ENCODE measurements at places on chromosomes 7 and 10. TPM values are rescaled to one million over a fixed set of nuclear protein-coding genes. Genes with fewer than 3 reads are reported as not detected.

The PIK3AP1 gene
- 0.57 TPM for total RNA-seq

The PRF1 gene
- 0.26 TPM for total RNA-seq

The EPHA1 gene
- 64.5 TPM for total RNA-seq

The ANKRD7 gene
- not detected for total RNA-seq

The FXYD4 gene
- not detected for total RNA-seq

The HMX3 gene
- not detected for total RNA-seq

The PTPRZ1 gene
- 33.6 TPM for total RNA-seq

The SLC26A3 gene
- not detected for total RNA-seq

The CALML3 gene
- 196 TPM for total RNA-seq

The MARVELD1 gene
- 8.7 TPM for total RNA-seq

The CFAP70 gene
- total RNA-seq: 0.53 TPM

The UPK3B gene
- 34.3 TPM for total RNA-seq

The MOGAT3 gene
- total RNA-seq: not detected

The NEBL gene
- total RNA-seq: 33.9 TPM

GRCh38 chr10:21975378-21975990 lies 28.0 kb downstream of the DNAJC1 start:
- DNase-seq: no peak
- no peak overlapping the region for H3K4me3 ChIP-seq
- no peak overlapping the region for H3K27ac ChIP-seq

- H3K27ac ChIP-seq: no peak overlapping the region
- DNase-seq: no peak
- H3K27me3 ChIP-seq: no peaks in the 10 kb centered on the region
- no peaks in the 10 kb centered on the region for H3K36me3 ChIP-seq
Measured at GRCh38 chr10:124959564-124959963, 17.6 kb downstream of the ZRANB1 start.

- DNase-seq: no peak
- no peaks in the 10 kb centered on the region for H3K4me1 ChIP-seq
- H3K36me3 ChIP-seq: no peaks in the 10 kb centered on the region
- H3K27me3 ChIP-seq: no peaks in the 10 kb centered on the region
- no peak overlapping the region for H3K4me3 ChIP-seq
Measured at GRCh38 chr7:73397521-73398281, 35.9 kb upstream of the FZD9 start.

- H3K27me3 ChIP-seq: no peaks in the 10 kb centered on the region
- peak overlapping the region; percentile 99 for H3K27ac ChIP-seq
- no peak for DNase-seq
- H3K4me1 ChIP-seq: peaks cover 20% of the 10 kb centered on the region
- H3K36me3 ChIP-seq: peaks cover 12% of the 10 kb centered on the region
Measured at GRCh38 chr7:5420881-5421713, 2.5 kb downstream of the TNRC18 start.

DNA sequence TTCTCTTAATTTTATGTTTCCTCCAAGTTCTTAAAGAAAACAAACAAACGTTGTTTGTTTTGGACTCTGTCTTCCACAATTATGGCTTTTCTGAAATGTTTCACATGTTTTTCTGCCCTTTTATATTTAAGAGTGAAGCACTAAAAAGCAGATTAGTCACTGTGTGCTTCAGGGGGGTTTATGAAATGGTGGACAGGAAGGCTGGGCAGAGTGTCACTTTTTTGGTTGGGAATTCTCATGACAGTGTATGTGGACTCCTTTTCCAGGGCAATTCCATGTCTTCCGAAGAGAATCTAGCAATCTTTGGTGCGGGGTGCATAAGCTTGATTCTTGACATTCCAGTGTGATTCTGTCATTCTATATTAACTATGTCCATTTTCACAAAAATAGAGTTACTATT lies 669.4 kb downstream of the PARD3 start:
- H3K4me1 ChIP-seq: no peaks in the 10 kb centered on the region
- H3K36me3 ChIP-seq: no peaks in the 10 kb centered on the region
- H3K27ac ChIP-seq: no peak overlapping the region

GRCh38 chr7:129609666-129610065 lies 1.9 kb upstream of the NRF1 start:
- DNase-seq: no peak
- H3K36me3 ChIP-seq: peaks cover 11% of the 10 kb centered on the region
- no peaks in the 10 kb centered on the region for H3K27me3 ChIP-seq
- H3K4me1 ChIP-seq: peaks cover 19% of the 10 kb centered on the region
- H3K27ac ChIP-seq: no peak overlapping the region
- H3K4me3 ChIP-seq: no peak overlapping the region

DNA sequence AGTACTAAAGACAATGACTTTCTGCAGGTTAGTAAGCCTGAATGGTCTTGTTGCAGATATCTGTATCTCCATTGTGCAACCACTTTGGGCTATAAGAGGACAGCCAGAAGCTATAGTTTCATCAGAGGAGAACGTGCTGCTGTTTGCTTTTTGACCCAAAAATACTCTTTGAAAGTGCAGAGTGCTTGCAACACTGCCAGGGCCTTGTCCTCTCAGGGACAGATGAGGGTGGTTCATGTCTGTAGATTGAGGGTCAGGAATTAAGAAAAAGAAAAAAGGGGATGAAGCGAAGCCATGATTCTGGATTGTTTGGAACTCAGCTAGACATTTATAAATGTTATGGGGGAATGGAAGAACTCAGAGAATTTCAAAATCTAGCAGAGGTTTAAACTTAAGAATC lies 212.5 kb downstream of the SEC23IP start:
- H3K27ac ChIP-seq: no peak overlapping the region
- H3K27me3 ChIP-seq: no peaks in the 10 kb centered on the region
- H3K4me1 ChIP-seq: no peaks in the 10 kb centered on the region
- H3K4me3 ChIP-seq: no peak overlapping the region

- peaks cover 9% of the 10 kb centered on the region for H3K4me1 ChIP-seq
- H3K27me3 ChIP-seq: no peaks in the 10 kb centered on the region
- no peaks in the 10 kb centered on the region for H3K36me3 ChIP-seq
- no peak overlapping the region for H3K4me3 ChIP-seq
Measured at GRCh38 chr7:128845475-128845874, 15.3 kb downstream of the FLNC start.

GRCh38 chr10:501596-501995 lies 187.9 kb downstream of the DIP2C start:
- H3K4me1 ChIP-seq: peaks cover 41% of the 10 kb centered on the region
- H3K27ac ChIP-seq: no peak overlapping the region
- no peak for DNase-seq
- no peak overlapping the region for H3K4me3 ChIP-seq

GRCh38 chr10:21516242-21517131 lies 9.0 kb downstream of the SKIDA1 start:
- no peaks in the 10 kb centered on the region for H3K36me3 ChIP-seq
- DNase-seq: no peak
- H3K27me3 ChIP-seq: no peaks in the 10 kb centered on the region
- peaks cover 15% of the 10 kb centered on the region for H3K4me1 ChIP-seq

DNA sequence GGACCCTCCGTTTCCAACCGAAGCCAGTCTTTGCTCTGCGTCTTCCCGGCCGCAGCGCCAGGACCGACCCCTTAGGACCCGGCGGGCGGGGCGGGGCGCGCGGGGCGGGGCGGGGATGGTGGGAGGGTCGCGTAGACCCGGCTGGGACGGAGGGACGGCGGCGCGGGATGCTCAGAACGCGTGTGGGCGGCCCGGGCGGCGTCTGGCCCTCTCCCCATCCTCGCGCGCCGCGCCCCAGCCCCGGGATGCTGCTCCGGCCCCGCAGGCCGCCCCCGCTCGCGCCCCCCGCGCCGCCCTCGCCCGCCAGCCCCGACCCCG lies at the start of gene UTF1:
TSS of gene UTF1 (plus strand) at position 174 of the 318 bp plus-strand sequence. CDS start at position 246, 72 bp downstream.
- peak within 1 kb of the TSS; percentile 42 for H3K4me3 ChIP-seq
- H3K4me1 ChIP-seq: no peaks in the 10 kb centered on the region
- peaks cover 100% of the 10 kb centered on the region for H3K27me3 ChIP-seq
- H3K36me3 ChIP-seq: no peaks in the 10 kb centered on the region
- H3K27ac ChIP-seq: no peak within 1 kb of the TSS
- DNase-seq: no peak

DNA sequence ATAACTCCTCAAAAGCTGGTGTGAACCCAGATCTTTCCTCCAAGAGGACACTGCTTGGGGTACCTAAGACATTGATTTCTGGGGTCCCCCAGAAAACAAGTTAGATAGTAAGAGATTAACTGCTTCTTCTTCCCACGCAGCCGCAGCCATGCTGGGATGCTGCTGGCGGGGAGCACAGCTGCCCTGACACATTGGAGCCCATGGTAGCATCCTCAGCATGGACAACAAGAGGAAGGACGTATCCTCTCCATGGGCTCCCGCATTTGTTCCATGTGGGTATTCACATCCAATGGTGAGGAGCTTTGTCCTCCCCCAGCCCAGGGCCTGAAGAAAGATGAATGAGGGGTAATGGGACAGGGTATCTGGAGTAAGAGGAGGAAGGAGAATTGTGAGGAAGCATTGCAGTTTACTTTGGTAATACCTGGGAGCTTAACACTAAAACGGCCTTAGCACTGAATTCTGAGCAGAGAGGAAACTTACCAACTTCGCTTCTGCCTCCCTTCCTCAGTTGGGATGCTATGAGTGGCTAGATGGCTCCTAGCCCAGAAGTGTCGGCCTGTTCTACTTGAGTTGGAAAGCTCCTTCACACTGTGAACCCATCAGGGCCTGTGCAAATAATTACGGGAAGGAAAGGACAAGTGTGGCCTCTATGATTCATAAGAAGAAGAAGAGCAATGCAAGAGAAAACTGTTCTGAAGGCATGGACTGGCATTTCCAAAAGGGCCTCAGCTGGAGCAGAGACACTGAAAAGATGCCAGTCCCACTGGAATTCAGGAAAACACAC lies 43.9 kb downstream of the C10orf120 start:
- no peak overlapping the region for H3K27ac ChIP-seq
- no peaks in the 10 kb centered on the region for H3K36me3 ChIP-seq
- H3K4me1 ChIP-seq: no peaks in the 10 kb centered on the region
- peaks cover 23% of the 10 kb centered on the region for H3K27me3 ChIP-seq

GRCh38 chr7:5426226-5426475 lies 2.5 kb upstream of the TNRC18 start:
- peaks cover 20% of the 10 kb centered on the region for H3K4me1 ChIP-seq
- DNase-seq: no peak
- H3K36me3 ChIP-seq: no peaks in the 10 kb centered on the region
- H3K27ac ChIP-seq: peak overlapping the region; percentile 100

- peaks cover 39% of the 10 kb centered on the region for H3K4me1 ChIP-seq
- peaks cover 6% of the 10 kb centered on the region for H3K27me3 ChIP-seq
- no peak for DNase-seq
- no peaks in the 10 kb centered on the region for H3K36me3 ChIP-seq
Measured at GRCh38 chr7:3283130-3283704, 17.8 kb upstream of the SDK1 start.

DNA sequence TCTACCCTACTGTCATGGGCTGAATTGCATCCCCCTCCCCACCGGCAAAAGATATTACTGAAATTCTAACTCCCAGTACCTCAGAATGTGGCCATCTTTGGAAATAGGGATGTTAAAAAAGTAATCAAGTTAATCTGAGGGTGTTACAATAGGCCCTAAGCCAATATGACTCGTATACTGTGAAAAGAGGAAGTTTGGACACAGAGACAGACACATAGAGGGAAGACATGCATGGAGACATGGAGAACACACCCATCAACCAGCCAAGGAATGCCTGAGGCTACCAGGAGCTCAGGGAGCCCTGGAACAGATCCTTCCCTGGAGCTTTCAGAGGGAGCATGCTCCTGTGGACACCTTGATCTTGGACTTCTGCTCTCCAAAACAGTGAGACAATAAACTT lies 138.2 kb upstream of the ADO start:
- H3K4me3 ChIP-seq: no peak overlapping the region
- H3K27ac ChIP-seq: no peak overlapping the region
- H3K36me3 ChIP-seq: no peaks in the 10 kb centered on the region
- no peaks in the 10 kb centered on the region for H3K27me3 ChIP-seq
- DNase-seq: no peak

- H3K4me1 ChIP-seq: peaks cover 11% of the 10 kb centered on the region
- no peaks in the 10 kb centered on the region for H3K36me3 ChIP-seq
- H3K27ac ChIP-seq: no peak overlapping the region
- H3K4me3 ChIP-seq: no peak overlapping the region
- DNase-seq: no peak
- no peaks in the 10 kb centered on the region for H3K27me3 ChIP-seq
Measured at GRCh38 chr10:127922675-127923366, 15.9 kb downstream of the PTPRE start.

GRCh38 chr7:77310982-77311381 lies 105.2 kb downstream of the GSAP start:
- H3K36me3 ChIP-seq: no peaks in the 10 kb centered on the region
- no peaks in the 10 kb centered on the region for H3K27me3 ChIP-seq
- H3K27ac ChIP-seq: no peak overlapping the region
- no peak for DNase-seq
- no peak overlapping the region for H3K4me3 ChIP-seq

DNA sequence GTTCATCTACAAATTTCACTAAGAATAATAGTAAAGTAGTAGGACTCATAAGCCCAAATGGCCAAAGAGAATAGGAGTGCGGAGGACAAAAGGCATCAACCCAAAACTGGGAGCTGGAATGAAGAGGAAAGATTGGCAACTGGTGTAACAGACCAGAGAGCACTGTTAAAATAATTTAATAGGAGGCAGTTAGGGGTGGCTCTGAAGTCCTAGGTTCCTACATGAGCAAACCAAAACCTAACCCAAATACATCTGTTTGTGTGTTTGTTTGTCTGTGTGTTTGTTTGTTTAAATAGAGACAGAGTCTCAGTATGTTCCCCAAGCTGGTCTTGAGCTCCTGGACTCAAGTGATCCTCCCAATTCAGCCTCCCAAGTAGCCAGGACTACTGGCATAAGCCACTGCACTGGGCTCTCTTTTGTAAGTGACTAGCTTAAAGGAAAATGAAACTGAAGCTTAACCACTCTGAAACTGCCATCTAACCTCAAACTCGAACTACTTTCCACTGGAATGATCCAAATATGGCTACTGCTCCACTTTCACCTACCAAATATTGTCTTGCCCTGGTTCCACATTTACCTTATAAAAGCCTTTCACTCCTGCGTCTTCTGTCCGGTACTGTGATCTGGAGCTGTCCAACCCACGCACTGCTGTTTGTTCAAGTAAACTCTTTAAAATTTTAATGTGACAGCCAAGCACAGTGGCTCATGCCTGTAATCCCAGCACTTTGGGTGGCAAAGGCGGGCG lies 94.9 kb downstream of the AKR1D1 start:
- DNase-seq: no peak
- H3K27ac ChIP-seq: no peak overlapping the region

GRCh38 chr7:155188357-155188756 lies 109.3 kb upstream of the INSIG1 start:
- peaks cover 53% of the 10 kb centered on the region for H3K27me3 ChIP-seq
- no peaks in the 10 kb centered on the region for H3K4me1 ChIP-seq
- DNase-seq: no peak
- H3K36me3 ChIP-seq: no peaks in the 10 kb centered on the region

- no peaks in the 10 kb centered on the region for H3K4me1 ChIP-seq
- no peaks in the 10 kb centered on the region for H3K27me3 ChIP-seq
Measured at GRCh38 chr7:103689255-103689654, 243.2 kb upstream of the SLC26A5 start.

- H3K4me1 ChIP-seq: peaks cover 65% of the 10 kb centered on the region
- H3K27ac ChIP-seq: peak overlapping the region; percentile 97
- DNase-seq: no peak
- peaks cover 3% of the 10 kb centered on the region for H3K36me3 ChIP-seq
- H3K27me3 ChIP-seq: no peaks in the 10 kb centered on the region
Measured at GRCh38 chr10:112951359-112952281, 1.6 kb downstream of the TCF7L2 start.
